ENCODE measurements at places on chromosomes 3 and 15. TPM values are rescaled to one million over a fixed set of nuclear protein-coding genes. Genes with fewer than 3 reads are reported as not detected.

Gene PLSCR5
- not detected for total RNA-seq

Gene SERPINI2
- not detected for total RNA-seq

Gene FBLN2
- 587 TPM for total RNA-seq

Gene SMCO1
- not detected for total RNA-seq

Gene ABI3BP
- total RNA-seq, result 1.6 TPM

Gene TGM4
- 0.15 TPM for total RNA-seq

Gene ZNF385D
- total RNA-seq, result 0.08 TPM

Gene SOX14
- not detected for total RNA-seq

Gene ITGB5
- 339 TPM for total RNA-seq

Gene TMC3
- not detected for total RNA-seq

Gene HYAL3
- 4.0 TPM for total RNA-seq

Gene HAPLN3
- 6.7 TPM for total RNA-seq

Gene EOMES
- total RNA-seq, result not detected

Gene TMCO5A
- total RNA-seq, result not detected

Gene IQCB1
- 14.3 TPM for total RNA-seq

Gene CTXND1
- total RNA-seq, result not detected

Gene UBAP1L
- 0.53 TPM for total RNA-seq

Gene DNAJA4
- total RNA-seq, result 3.2 TPM

Gene REC114
- total RNA-seq, result not detected

Gene HTR3D
- total RNA-seq, result not detected

Gene HACL1
- total RNA-seq, result 22.0 TPM

Gene CCR8
- total RNA-seq, result not detected

Gene IL17RC
- total RNA-seq, result 21.8 TPM

Gene SNURF
- total RNA-seq, result 141 TPM

Gene COL6A5
- 0.12 TPM for total RNA-seq

Gene CPNE9
- total RNA-seq, result not detected

Gene PYGO1
- 5.0 TPM for total RNA-seq
